ENCODE measurements at places on chromosomes 2 and 18.
A peak's percentile ranks its signal among the peaks of the same experiment; 100 is the strongest.

GRCh38 chr2:237471438-237472186 is 15.4 kb upstream of the MLPH start:
- DNase-seq, result peak; percentile 28

DNA sequence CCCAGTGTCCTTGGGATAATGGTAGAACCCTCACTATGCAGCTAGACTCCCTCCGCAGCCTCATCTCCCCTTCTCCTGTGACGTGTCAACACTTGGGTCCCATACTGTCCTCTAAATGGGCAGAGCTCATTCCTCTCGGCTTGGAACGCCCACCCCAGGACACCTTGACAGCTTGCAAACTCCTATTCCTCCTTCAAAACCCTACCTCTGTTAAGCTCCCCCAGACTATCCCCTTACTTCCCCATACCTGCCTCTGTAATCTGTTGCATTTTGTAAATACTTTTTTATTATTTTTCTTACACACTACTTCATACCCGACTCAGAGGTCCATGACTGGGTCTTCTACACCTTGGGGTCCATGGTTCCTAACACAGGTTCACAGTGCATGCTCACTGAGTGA is 28.0 kb downstream of the STEAP3 start:
- no peak for DNase-seq

DNA sequence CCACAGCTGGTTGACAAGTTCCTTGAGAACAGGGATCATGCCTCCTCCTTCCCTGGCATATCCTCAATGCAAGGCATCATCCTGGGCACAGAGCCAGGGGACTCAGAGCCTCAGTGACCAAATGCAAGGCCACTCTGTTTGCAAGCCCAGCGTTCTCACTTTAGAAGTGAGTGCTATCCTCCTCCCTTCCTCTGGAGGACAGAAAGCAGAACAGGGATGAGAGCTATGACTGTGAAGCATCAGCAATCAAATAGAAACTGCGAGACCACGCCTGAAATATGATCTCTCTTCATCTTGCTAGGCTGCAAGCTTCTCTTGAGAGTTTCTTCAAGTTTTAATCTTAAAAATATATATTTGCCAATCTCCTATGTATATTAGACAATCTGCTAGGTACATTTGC is 119.8 kb downstream of the LRATD1 start:
- DNase-seq, result no peak

DNA sequence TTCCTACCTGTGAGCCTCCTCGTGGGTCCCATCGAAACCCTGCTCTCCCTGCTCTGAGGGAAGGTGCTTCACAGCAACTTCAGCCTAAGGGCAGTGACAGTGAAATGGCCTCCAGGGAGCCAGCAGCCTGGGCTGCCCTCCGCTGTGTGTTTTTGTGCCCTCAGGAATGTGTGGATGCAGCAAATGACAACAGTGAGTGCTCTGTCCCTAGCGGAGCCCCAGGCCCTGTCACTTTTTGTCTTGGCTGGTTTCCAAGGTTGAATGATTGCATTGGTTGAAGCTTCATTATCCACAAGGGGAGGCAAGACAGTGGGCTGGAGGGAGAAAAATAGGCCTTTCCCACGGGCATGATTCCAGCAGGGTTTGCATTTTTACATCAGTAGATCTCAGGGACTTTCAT is 42.9 kb downstream of the STON1 start:
- no peak for DNase-seq

- DNase-seq, result no peak
Measured at GRCh38 chr2:148561389-148561788, 83.2 kb upstream of the EPC2 start.

GRCh38 chr2:107576991-107577390 is 249.7 kb upstream of the RGPD4 start:
- no peak for DNase-seq

DNA sequence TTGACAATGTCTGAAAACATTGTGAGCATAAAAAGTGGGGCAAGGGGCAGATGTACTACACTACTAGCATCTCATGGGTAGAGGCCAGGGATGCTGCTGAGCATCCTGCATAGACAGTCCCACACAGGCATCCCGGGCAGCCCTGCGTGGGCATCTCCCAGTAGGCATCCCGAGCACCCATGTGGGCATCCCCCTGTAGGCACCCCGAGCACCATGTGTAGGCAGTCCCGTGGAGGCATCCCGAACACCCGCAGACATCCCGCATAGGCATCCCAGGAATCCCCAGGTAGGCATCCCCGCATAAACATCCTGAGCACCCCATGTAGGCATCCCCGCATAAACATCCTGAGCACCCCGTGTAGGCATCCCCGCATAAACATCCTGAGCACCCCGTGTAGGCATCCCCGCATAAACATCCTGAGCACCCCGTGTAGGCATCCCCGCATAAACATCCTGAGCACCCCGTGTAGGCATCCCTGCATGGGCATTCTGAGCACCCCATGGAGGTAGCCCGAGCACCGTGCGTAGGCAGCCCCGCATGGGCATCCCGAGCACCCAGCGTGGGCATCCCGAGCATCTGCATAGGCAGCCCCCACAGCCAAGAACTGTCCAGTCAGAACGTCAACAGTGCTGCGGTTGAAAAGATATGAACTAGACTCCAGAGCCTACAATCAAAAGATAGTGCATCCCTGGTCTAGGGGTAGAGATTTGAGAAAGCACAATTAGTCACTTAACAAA is 273.5 kb downstream of the NBAS start:
- no peak for DNase-seq

GRCh38 chr2:76312236-76312635 is 601.5 kb upstream of the GCFC2 start:
- DNase-seq, result no peak

DNA sequence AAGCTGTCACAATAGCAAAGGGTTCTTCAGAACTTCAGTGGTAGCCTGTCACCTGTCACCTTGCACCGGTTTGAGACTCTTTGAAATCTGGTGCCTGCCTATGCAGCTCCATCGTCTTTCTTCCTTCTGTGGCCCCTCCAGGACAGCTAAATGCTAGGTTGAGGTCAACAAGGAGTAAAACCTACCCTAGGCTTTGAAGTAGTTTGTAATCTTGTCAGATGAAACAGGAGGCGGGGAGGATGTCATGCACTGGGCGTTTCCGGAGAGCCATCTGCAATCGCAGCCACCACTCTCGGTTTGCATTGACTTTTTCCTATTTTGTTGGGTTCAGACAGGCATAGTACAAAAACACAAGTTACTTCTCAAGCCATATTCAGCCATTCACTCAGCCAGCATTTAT is 116.7 kb downstream of the LPIN1 start:
- no peak for DNase-seq

GRCh38 chr2:37523814-37524362 is 147.6 kb downstream of the CDC42EP3 start:
- no peak for DNase-seq

- DNase-seq, result no peak
Measured at GRCh38 chr2:172428832-172429210, 1.4 kb downstream of the ITGA6 start.

GRCh38 chr2:88735133-88735532 is 43.7 kb downstream of the RPIA start:
- DNase-seq, result no peak

- DNase-seq, result no peak
Measured at GRCh38 chr18:39223283-39223682, 1657.7 kb upstream of the CELF4 start.

GRCh38 chr2:230124757-230125431 is 56.2 kb upstream of the SLC16A14 start:
- DNase-seq, result no peak

DNA sequence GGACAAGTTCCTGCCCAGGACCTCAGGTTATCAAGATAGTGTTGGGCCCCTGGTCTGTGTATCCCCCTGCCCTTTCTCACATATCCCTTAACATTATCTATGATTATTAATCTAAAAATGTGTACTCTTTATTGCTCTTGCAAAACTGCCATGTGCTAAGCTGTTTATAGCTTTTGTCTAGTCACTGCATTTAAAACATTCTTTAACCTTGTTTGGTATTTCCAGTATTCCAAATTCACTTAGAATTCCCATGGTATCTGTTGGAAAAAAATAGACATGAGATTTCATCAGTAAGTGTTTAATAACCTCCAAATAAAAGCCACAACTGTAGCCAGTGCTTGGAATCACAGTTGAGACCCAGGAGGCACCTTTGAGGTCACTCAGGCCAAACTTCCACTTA is 16.2 kb upstream of the GLS start:
- DNase-seq, result no peak

- no peak for DNase-seq
Measured at GRCh38 chr2:127175041-127175721, 44.9 kb downstream of the CYP27C1 start.

DNA sequence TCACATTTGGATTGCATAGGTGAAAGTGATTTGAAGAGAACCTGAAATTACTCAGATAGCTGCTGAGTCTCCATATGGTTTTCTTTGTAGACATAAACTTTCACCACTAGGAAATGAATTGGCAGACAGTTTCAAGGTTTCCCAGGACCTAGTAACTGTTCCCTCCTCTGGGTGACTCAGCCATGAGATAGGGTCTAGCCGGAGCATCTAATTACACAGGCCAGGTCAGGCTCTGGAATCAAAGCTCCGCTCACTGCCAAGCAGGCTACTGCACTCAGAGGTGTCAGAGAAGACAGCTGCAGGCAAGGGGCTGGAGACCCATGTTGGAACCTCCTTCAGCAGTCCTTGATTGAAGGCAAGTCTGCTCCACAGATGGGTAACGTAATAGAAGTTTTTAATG is 429.2 kb downstream of the TNS1 start:
- DNase-seq, result no peak

DNA sequence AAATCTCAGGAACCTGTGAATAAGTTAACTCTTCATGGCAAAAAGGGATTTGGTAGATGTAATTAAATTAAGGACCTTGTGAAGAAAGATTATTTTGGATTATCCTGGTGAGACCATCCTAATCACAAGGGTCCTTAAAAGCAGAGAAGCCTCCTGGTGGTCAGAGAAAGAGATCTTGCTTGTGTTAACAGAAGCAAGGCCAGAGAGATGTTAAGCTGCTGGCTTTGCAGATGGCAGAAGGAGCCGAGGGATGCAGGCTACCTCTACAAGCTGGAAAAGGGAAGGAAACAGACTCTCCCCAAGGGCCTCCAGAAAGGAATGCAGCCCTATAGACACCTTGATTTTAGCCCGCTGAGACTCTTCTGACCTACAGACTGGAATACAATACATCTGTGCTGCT is 197.0 kb downstream of the STK39 start:
- no peak for DNase-seq

DNA sequence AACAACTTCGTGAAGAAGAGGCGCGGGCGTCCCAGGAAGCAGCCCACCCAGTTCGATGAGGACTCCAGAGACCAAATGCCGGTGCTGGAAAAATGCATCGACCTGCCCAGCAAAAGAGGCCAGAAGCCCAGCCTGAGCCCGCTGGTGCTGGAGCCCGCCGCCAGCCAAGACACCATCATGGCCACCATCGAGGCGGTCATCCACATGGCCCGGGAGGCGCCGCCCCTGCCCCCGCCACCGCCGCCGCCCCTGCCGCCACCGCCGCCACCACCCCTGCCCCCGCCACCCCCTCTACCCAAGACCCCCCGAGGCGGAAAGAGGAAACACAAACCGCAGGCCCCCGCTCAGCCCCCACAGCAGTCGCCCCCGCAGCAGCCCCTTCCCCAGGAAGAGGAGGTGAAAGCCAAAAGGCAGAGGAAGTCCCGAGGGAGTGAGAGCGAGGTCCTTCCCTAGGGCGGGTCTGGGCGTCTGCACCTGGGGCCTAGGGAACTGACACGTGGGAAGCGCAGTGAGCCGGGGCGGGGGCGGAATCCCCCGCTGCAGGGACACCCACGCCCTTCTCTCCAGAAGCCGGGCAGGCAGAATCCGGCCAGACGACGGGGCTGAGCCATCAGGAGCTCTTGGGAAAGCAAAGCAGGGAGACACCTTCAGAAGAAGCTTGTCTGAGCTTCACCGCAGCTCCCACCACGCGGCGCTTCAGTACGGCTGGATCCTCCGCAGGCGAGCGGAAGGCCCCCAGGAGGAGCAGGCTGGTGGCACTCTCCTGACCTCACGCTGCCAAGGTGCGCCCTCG is 382.8 kb downstream of the SETBP1 start:
- DNase-seq, result no peak

- no peak for DNase-seq
Measured at GRCh38 chr2:128424406-128425171, 105.9 kb upstream of the HS6ST1 start.

DNA sequence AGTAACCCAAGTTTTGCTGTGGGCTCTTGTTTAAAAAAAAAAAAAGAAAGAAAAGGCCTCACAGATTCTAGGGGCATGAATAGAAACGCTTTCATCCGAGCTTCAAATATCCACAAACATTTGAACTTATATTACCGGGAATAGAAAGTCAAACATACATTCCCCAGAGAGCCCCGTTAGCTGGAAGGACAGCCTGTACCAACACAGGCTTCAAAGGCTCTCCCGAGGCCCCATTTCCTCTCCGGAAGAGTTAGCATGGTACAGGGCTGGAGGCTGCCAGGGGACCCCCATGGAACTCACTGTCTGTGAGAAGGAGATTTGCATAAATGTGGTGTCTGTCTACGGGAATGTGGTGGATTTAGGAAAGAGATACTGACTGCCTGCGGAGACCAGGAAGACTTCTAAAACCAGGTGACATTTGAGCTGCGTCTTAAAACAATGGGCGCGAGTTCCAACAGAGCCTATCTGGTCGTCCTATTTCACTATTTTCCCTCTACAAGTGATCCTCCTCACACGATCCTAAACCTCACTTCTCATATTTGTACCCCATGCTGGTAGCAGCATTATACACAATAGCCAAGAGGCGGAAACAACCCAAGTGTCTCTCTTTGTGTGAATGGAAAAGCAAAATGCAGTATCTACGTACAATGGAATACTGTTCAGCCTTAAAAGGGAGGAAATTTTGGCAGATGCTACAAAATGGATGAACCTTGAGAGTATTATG is 820 bp upstream of the MATN3 start:
- no peak for DNase-seq

- no peak for DNase-seq
Measured at GRCh38 chr2:173903601-173904394, 61.4 kb downstream of the SP3 start.

GRCh38 chr2:206859330-206859739 is 80.0 kb upstream of the CPO start:
- no peak for DNase-seq
